ENCODE measurements at places on chromosomes 12 and 14.

DNA sequence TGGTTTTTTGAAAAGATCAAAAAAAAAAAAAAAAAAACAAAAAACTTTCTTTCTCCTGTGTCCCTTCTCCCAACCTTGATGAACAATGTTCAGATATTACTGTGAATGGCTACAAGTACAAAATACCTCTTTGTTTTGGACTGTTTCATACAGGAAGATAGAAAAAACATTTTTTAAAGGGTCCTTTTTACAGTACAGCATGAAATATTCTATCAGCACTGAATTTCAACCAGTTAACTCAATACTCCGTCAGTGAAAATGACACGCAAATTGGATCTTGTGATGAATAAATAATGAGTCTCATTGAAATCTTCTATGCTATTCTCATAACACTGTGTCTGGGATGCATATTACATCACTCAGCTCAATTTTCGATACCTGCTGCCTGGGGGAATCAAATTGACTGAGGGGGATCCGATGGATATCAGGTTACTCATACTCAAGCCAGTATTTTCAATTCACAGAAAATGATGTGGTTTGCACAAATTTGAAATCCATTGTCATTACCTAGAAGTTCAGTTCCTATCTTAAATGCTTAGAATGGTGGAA, 179.6 kb downstream of the TMTC2 start:
- DNase-seq = no peak

- DNase-seq = no peak
These were observed 471.2 kb downstream of the DIO2 start for GRCh38 chr14:79740066-79740601.

DNA sequence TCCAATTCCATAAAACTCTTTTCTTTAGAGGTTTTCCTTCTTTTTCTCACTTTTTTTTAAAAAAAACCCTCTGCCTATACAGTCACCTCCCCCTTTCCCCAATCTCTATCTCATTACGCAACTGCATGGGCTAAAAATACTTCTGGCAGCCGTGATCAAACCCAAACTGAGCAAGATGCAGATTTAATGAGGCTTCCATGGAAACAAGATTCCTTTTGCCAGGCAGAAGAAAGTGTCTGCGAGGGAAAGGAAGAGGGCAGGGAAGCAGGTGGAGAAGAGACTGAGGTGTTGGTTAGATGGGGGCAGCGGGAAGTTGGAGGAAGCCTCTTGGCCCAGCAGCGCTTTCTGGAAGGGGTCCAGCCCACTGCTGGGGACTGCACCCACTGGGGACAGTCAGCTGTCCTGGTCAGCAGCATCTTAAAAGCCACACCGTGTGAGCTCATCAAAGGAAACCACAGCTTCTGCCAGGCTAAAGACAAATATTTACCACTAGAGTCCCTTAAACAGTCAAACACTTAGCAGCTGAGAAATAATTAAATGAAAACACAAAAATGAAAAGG, 90.4 kb downstream of the SLC8A3 start:
- DNase-seq = no peak

GRCh38 chr12:18562531-18562930, 175.3 kb downstream of the PLCZ1 start:
- DNase-seq = no peak

- peak; percentile 26 for DNase-seq
These were observed 91.2 kb upstream of the PARP11 start for GRCh38 chr12:3964439-3964838.

DNA sequence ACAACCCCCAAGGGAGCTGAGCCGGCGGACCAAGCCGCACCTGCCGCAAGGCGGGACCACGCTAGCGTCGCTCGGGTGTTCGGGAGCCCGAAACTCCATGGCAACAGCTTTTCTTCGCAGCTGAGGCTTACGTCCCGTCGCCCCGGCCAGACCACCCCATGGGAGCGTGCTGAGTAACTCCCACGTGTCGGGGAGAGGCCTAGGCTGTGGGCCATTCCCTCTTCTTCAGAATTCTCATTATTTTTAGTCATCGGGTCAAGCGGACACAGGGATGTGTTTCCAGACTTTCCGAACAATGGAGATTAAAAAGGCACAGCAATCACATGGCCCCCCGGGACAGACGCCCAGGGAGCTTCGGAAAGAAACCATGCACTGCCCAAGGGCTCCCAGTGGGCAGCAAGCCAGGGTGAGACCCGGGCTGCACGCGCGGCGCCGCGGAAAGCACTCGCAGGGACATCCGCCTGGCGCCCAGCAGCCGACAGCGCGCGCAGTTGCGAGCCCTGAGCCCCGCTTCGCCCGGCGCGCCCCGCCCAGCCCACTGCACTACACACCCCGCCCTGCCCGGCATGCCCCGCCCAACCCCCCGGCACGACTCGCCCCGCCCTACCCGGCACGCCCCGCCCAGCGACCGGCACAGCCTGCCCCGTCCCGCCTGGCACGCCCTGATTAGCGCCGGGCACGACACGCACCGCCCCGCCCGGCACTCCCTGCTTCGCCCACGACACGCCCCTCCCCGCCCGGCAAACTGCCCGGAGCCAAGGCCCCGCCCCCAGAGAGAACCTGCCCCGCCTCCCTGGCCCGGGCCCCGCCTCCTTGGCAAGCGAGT, 422 bp upstream of the AK7 start:
- DNase-seq = peak; percentile 96

DNA sequence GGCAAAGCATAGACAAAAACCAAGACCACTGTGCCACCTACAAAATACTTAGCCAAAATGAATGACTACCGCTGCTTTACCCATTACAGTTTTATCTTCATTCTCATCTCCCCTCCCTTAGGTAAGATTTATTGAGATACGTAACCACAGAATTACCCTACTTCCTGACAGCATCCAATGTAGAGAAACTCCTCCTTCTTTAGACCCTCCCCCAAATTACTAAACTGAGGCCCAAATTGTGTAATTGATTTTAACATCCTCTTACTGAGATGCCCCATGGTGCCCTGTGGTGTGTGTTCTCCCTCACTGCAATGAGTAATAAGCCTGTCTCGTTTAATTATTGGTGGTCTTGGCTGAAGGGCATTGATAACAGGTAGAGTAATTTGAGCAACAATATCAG, 19.1 kb downstream of the VRK1 start:
- no peak for DNase-seq

DNA sequence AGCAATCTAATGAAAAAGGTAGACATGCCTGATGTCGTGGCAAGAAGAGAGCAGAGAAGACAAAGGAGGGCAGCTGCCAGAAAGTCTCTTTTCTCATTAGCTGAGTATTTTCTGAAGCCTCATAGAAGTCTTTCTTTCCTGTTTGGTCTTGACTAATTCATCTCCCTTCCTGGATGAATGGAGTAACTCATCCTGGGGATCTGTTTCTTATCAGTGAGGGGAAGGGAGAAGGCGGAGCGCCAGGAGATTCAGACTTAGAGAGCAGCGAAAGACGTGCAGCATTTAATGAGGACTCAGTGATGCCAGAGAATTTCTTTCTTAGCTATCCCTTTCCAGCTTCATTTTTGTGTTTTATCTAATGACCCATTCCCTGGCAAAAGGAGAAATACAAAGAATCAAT, 89.4 kb downstream of the SLC15A4 start:
- no peak for DNase-seq

GRCh38 chr14:91416744-91417119, 888 bp downstream of the CCDC88C start:
- DNase-seq = no peak

DNA sequence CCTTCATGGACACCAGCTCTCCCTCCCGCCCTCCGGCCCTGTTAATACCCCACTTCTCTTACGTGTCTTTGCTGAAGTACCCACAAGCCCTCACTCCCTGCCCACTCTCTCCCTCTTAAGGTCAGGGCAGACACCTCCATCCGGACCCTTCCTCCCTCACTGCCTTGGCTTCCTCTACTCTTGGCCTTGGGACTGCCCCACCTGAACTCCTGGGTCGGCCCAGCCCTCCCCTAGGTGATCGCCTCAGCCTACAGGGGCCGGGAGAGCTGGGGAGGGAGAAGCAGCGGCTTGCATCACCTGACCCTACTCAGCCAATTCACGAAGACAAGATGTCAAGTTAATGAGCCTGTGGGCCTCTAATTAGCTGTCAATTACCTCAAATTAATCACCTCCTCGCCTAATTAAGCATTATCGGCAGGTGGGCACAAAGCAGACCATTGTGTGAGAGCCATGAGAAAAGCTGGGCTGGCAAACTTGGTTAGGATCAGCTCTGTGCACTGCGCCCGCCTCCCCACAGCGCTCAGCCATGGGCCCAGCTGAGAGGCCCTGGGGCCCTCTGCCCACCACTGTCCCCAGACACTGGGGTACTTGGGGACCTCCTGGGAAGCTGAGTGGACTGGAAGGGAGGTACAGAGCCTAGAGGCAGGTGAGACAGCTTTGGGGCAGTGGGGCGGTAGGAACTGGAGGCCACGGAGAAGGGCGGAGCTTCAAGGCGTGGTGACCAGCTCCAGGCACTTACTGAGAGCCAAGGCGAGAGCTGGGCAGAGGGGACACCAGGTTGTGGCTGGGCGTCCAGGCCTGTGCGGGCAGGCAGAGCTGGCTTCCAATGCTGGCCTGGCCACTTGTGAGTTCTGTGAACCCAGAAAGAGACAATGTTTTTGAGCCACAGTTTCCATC, 25.1 kb upstream of the VSX2 start:
- DNase-seq = no peak

- DNase-seq = no peak
These were observed 2.0 kb upstream of the NTF3 start for GRCh38 chr12:5429741-5430557.

- no peak for DNase-seq
These were observed 76.3 kb downstream of the ESR2 start for GRCh38 chr14:64217834-64218233.

DNA sequence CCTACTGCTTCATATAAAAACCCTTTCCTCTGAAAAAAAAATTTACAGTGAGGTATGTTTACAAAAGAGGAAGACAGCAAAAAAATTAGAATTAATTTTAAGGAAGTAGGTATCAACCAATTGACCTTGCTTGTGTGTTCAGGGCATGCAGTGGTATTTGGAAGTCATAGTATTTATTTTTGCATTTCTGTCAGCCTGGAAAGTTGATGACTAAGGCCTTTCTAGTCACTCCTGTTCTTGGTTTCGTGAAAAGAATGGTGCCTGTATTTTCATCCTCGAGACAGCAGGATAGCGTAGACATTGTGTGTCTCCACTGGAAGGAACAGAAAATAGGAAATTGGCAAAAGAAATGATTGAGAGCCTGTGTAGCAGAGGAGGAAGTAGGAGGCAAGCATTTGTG, 24.5 kb downstream of the SLC16A7 start:
- no peak for DNase-seq

GRCh38 chr14:50594577-50595316, 34.8 kb downstream of the ATL1 start:
- no peak for DNase-seq

- no peak for DNase-seq
These were observed at the start of gene TAMALIN for GRCh38 chr12:52006726-52007157. TAMALIN (plus strand) TSS chr12:52006946; CDS start chr12:52007020, 74 bp downstream.

DNA sequence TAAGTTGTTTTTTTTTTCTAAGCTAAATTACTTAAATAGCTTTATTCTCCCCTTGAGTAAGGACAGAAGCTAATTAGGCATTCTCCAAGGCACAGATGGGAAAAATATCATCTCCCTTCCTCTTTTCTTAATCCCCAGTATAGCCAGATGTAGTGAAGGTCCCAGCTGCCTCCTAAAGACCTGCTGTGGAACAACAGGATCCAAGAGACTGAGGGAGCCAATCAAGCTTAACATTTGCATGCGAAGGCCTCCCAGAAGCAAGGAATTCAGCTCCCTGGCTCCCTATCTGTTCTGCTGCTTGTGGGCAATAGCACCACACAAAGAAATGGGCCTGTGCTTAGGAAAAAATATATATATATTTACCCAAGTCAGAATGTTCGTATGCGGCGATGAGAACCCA, 255.2 kb downstream of the SYT1 start:
- DNase-seq = peak; percentile 26

GRCh38 chr12:53101266-53101665, 2.0 kb upstream of the SOAT2 start:
- DNase-seq = no peak

DNA sequence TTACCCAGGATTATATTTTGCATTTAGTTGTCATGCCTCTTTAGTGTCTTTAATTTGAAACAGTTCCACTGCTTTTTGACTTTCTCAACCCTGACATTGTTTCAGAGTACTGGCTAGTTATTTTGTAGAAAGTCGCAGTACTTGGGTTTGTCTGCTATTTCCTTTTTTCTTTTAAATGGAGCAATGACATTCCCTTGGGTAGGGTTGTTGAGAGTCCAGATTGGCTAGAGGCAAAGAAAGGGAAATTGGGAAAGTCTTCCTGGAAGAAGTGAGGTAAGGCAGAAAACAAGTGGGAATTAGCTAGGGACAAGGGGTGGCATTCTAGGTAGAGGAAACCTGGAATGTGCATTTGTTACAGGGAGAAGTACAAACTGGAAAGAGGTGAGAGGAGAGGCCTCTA, 245.9 kb downstream of the EMP1 start:
- DNase-seq = no peak

GRCh38 chr14:54299410-54300363, 97.1 kb upstream of the CDKN3 start:
- DNase-seq = no peak

DNA sequence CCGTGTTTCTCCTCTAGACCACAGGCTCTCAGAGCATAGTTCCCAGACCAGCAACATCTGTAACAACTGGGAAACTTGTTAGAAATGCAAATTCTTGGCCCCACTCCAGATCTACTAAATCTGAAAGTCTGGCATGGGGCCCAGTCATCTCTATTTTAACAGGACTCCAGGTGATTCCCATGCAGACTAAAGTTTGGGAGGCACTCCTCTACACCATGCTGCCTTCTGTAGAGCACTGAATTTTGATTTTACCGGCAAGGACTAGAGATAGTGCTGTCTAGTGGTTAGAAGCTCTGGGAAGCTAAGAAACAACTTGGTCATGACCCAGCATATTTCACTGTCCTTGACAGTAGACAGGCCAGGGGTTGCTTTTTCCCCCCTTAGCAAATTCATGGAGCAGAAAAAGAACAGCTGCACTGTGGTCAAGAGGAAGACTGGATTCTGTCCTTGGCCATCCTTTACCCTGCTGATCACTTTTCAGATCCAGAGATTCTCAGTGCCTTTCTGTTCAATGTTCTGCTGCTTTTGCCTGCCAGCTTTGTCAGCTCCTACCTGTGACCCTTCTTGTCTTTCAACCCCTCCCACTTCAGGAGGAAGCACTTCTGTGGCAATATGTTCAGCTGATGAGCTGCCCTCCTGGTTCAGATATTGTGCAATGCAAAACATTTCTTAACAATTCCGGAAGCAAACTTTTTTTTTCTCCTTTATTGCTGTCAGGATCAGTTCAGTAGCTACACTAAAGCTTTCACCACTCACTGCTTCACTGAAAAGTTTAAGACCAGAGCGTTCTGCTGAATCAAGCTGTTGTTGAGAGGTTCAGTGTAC, 133.8 kb upstream of the NUDT4 start:
- DNase-seq = no peak

GRCh38 chr12:47080725-47081502, 1.2 kb upstream of the AMIGO2 start:
- no peak for DNase-seq

DNA sequence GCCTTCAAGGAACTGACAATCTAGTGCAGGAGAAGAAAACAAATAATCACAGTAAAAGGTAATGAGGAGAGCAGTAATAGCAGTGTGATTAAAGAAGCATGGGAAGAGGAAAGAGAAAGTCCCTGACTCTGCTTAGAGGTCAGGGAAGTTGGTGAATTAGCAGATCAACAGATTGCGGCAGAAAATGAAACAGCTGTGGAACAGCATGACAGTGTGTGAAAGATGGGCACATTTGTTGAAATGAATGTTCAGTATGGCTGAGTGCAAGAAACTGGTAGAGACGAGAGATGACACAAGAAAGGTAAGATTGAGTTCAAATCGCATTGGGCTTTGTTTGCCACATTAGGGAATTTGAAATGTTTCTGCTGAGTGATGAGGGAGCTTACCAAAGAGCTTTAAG, 63.7 kb upstream of the RASSF8 start:
- DNase-seq = no peak

- DNase-seq = no peak
These were observed 44.6 kb upstream of the PTGDR start for GRCh38 chr14:52222901-52223300.
